Pericardium fibroblast (primary cell): ENCODE measurements at places on chromosomes 1 and 21. TPM values are rescaled to one million over a fixed set of nuclear protein-coding genes. Genes with fewer than 3 reads are reported as not detected.

Gene PCSK9
- 8.9 and 34.5 TPM in 2 replicates for total RNA-seq

Gene HSD11B1
- 31.7 and 49.4 TPM in 2 replicates for total RNA-seq

Gene FAM78B
- 0.12 and 2.8 TPM in 2 replicates for total RNA-seq

Gene SH2D5
- 0.26 and 0.58 TPM in 2 replicates for total RNA-seq

Gene MXRA8
- total RNA-seq: 368 and 672 TPM in 2 replicates

Gene LRRIQ3
- total RNA-seq: 0.12 and 1.9 TPM in 2 replicates

Gene PSRC1
- total RNA-seq: 5.3 and 9.9 TPM in 2 replicates

Gene PIK3C2B
- total RNA-seq: 2.1 and 4.6 TPM in 2 replicates

Gene LIN28A
- not detected in 2 replicates for total RNA-seq

Gene HNRNPCL4
- total RNA-seq: not detected in 2 replicates

Gene TIE1
- 1.5 and 8.1 TPM in 2 replicates for total RNA-seq

Gene SYF2
- total RNA-seq: 44.0 and 46.8 TPM in 2 replicates

Gene OR6N1
- total RNA-seq: not detected in 2 replicates

Gene FAM72B
- 0.26 and 0.58 TPM in 2 replicates for total RNA-seq

Gene HAO2
- total RNA-seq: not detected in 2 replicates

Gene TEX35
- 0.35 TPM in 1 of 2 replicates, not detected in the other for total RNA-seq

Gene G0S2
- 59.2 and 105 TPM in 2 replicates for total RNA-seq

Gene ELAPOR1
- total RNA-seq: not detected in 2 replicates

Gene SEMA6C
- 3.2 and 3.7 TPM in 2 replicates for total RNA-seq

Gene MYOG
- total RNA-seq: 8.9 TPM in 1 of 2 replicates, not detected in the other

Gene SLC44A5
- total RNA-seq: under 0.01 and 0.26 TPM in 2 replicates

Gene TENT5C
- total RNA-seq: 0.17 and 0.58 TPM in 2 replicates

Gene ECM1
- 17.6 and 32.3 TPM in 2 replicates for total RNA-seq

Gene PLA2G4A
- 21.4 and 103 TPM in 2 replicates for total RNA-seq

Gene FCRL1
- not detected in 2 replicates for total RNA-seq

Gene ZBTB7B
- total RNA-seq: 12.3 and 21.6 TPM in 2 replicates

Gene CA6
- not detected in 2 replicates for total RNA-seq

Gene CXADR
- 0.60 and 21.1 TPM in 2 replicates for total RNA-seq

Gene ADORA1
- 1.5 and 4.1 TPM in 2 replicates for total RNA-seq

Gene UTS2
- not detected in 2 replicates for total RNA-seq

Gene TEX38
- not detected in 2 replicates for total RNA-seq

Gene CDA
- total RNA-seq: 1.5 and 2.2 TPM in 2 replicates

Gene DNAJC28
- 1.6 and 1.9 TPM in 2 replicates for total RNA-seq

Gene OR10Z1
- total RNA-seq: not detected in 2 replicates

Gene DMBX1
- total RNA-seq: not detected in 2 replicates

Gene PTGFR
- 1.9 and 17.0 TPM in 2 replicates for total RNA-seq

Gene EDARADD
- 0.26 TPM in 1 of 2 replicates, not detected in the other for total RNA-seq

Gene CA14
- not detected in 2 replicates for total RNA-seq

Gene IVL
- not detected in 2 replicates for total RNA-seq

Gene LRRC8B
- total RNA-seq: 0.58 and 1.4 TPM in 2 replicates

Gene MYCL
- 0.68 TPM in 1 of 2 replicates, not detected in the other for total RNA-seq

Gene INSRR
- total RNA-seq: not detected in 2 replicates

Gene GRHL3
- total RNA-seq: not detected in 2 replicates

Gene LRRN2
- 1.2 and 2.6 TPM in 2 replicates for total RNA-seq

Gene NUCKS1
- 63.2 and 66.6 TPM in 2 replicates for total RNA-seq

Gene C1orf52
- total RNA-seq: 14.2 and 16.0 TPM in 2 replicates

Gene ELF3
- total RNA-seq: under 0.01 TPM in 1 of 2 replicates, not detected in the other

Gene C8B
- not detected in 2 replicates for total RNA-seq

Gene TCHHL1
- total RNA-seq: not detected in 2 replicates

Gene ARHGEF11
- 20.2 and 24.9 TPM in 2 replicates for total RNA-seq

Gene AHDC1
- 19.3 and 22.0 TPM in 2 replicates for total RNA-seq

Gene ATXN7L2
- 5.8 and 6.2 TPM in 2 replicates for total RNA-seq

Gene FCER1G
- not detected in 2 replicates for total RNA-seq

Gene WNT9A
- 0.47 and 1.5 TPM in 2 replicates for total RNA-seq
